Retina (tissue), 1 donor: ENCODE measurements at places on chromosomes 16 and 17.
A peak's percentile ranks its signal among the peaks of the same experiment; 100 is the strongest.

GRCh38 chr17:28807925-28808634 lies 34.5 kb downstream of the FAM222B start:
- DNase-seq: peak; percentile 24

- DNase-seq: peak; percentile 22
Measured at GRCh38 chr17:77645072-77646045, 313.1 kb upstream of the TNRC6C start.

- no peak for DNase-seq
Measured at GRCh38 chr17:62848334-62848733, 40.2 kb upstream of the MARCHF10 start.

DNA sequence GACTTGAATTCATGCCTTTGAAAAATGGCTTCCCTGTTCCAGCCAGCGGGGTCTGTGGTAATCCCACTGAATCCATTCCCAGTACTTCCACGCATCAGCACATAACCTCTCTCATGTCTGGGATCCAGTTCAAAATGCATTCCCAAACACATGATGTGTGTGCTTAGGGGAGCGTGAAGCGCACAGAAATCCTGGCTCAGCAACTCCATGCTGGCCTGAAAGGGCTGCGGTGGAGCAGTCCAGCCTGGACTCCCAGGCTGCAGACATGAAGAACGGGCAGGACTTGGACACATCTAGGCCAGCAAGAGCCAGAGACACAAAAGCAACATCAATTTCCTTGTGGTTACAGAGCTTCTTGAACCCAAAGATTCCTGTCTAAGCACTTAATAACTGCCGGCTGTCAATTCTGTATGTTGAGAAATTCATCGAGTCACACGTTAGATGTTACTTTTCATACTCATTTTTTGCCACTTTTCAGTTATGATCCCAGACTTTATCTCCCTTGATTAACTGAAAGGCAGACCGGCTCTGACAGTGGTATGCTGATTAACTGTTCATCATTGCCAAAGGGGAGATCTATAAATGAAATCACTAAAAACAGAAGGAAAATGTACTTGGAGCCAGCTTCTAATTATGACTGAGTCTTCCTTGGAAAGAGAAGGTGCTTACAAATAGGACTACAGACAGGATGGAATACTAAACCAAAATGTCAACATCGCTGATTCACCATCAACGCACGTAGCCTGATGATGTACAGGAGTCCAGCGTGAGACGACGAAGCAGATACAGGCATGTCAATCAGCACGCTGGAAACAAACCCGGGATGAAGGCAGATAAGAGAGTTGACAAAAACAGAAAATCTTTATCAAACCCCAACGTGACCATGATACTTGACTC lies 23.0 kb downstream of the NSMCE1 start:
- peak; percentile 63 for DNase-seq
